ENCODE measurements at places on chromosomes 5 and 9. TPM values are rescaled to one million over a fixed set of nuclear protein-coding genes. Genes with fewer than 3 reads are reported as not detected.

The SAXO1 gene
- total RNA-seq, result not detected

The ZDHHC11 gene
- total RNA-seq, result 1.3 TPM

The PCDHB3 gene
- 0.13 TPM for total RNA-seq

The STXBP1 gene
- total RNA-seq, result 60.6 TPM

The CDO1 gene
- 7.1 TPM for total RNA-seq

The GABRA1 gene
- total RNA-seq, result not detected

The GLRA1 gene
- not detected for total RNA-seq

The POLK gene
- total RNA-seq, result 14.6 TPM

The SAPCD2 gene
- 5.0 TPM for total RNA-seq

The CDK9 gene
- 63.2 TPM for total RNA-seq

The DOCK2 gene
- total RNA-seq, result 1.6 TPM

The PDZD2 gene
- total RNA-seq, result 0.16 TPM

The SH2D3C gene
- total RNA-seq, result 0.08 TPM

The FBN2 gene
- total RNA-seq, result 95.8 TPM

The SLIT3 gene
- total RNA-seq, result 3.4 TPM

The CCDC183 gene
- total RNA-seq, result not detected

The FAM153A gene
- total RNA-seq, result not detected

All from epithelial cell of alveolus of lung (primary cell).